ENCODE measurements at places on chromosomes 3 and 15.
A peak's percentile ranks its signal among the peaks of the same experiment; 100 is the strongest.

DNA sequence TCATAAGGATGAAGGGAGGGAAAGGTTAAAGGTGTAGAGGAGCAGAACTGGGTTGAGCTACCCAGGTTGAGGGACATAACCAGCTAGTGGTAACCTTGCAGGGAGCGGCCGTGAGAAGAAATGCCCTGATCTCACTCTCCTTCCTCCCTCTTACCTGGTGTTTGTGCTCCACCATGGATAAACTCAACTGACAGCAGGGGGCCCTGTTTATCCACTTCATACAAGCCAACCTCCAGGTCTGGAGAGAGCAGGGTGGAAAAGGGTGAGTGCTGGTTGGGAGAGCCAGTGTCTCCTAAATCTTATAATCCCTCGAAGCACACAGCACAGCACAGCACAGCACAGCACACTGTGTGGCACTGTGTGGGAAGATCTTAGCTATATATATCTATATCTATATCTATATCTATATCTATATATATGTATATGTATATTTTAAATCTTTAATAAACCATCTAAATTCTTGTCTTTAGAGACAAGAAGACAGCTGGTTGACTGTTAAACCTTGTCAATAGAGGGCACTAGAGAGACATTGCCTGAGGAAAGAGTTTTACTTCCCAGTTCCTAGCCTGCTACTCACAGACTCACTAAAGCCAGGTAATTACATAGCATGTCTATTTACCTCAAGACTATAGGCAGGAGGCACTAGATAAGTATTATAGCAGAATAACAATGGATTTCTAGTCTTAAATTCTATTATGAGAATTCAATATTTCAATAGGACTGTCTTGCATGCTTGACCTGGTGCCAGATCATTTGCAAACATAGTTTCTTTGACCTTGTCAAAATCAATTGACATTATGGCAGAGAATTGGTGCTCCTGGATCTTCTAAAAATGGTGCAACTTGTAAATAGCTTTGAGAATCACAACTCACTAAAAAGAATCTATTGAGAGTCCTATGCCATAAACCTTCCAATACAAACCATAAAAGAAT, 21.7 kb upstream of the FMN1 start:
- DNase-seq = no peak

DNA sequence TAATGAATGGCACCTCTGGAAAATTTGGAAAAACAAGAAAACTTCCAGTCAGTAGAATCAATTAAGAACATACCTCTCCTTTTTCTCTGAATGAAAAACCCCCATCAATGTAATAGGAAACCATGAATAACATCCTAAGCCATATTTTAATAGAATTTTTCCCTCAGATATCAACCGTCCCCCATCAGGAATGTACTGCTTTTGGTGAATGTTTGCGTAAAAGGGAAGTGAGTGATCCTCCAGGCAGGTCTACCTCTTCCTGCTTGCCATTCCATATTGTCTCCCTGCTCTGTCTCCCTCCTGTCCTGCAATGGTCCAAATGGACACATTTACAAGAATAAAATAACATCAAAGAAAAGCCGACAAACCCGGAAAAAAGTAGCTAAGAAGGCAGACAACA, 30.8 kb downstream of the LAMP3 start:
- DNase-seq = no peak

DNA sequence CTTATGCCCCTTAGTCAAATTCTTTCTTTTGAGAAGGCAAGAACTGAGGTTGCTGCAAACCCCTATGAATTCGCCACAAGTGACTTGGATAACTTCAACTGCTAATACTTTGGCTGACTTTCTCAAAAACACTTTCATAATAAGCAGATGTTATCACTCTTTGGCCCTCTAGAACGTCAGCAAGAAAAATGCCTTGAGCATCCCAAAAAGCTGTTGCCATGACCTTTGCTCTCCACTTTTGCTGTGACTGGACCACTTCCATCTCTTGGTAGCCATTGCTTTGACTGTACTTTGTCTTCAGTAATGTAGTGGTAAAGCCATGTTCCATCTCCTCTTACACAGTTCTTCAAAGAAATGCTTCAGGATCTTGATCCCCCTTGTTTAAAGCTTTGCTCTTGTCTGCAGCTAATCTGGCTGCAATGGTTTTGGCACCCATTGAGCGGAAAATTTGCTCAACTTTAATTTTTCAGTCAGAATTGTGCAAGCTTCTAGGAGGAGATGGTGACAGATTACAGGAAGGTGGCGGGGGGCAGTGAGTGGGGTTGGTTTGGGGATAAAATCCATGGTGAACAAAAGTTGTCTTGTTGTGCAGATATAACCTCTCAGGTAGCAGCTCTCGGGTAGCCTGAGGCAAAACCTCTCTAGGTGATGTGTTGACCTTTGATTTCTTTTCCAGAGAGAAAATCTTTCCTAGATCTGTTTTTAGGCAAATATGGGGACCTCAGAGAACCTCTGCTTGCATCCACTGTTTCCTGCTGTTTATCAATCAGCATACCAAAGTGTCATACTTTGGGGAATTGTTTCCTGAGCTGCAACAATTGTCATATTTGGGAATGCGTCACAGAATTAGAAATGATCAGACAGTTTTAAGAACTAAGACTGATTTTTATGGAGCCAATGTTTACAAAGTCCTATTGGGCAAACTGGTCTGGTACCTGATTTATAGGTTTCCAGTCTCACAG, 83.6 kb downstream of the CCR1 start:
- peak; percentile 62 for DNase-seq

DNA sequence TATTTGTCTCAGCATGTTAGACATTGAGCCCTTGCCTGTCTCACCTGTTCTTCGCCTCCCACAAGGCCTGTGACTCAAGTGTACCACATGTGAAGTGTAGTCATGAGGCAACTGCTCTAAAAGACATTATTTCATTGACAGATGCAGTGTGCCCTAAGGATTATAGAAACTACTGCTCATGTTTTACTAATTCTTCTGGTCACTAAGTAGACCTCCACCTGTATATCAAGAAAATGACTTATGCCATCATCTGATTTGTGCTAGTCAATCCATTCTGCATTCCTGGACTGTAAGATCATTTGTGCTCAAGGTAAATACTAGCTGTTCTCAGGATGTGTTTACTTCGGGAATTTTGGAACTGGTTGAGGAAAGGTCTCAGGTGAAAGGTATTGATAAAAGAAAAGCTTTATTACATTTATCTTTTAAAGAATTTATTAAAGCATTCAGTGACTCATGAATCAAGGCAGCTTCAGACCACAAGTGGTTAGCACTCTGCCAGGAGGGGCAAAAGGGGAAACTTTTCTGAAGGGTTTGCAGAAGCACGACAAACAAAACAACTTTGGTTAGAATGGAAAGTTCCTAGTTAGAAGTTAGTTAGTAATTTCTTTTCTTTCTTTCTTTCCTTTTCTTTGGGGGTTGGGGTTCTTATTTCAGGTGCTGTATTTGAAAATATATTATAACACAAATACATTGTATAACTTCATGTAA, 465.3 kb upstream of the CBLB start:
- no peak for DNase-seq

GRCh38 chr3:109188741-109189140, 52.2 kb downstream of the C3orf85 start:
- no peak for DNase-seq

GRCh38 chr15:71116942-71117341, 1.7 kb downstream of the THSD4 start:
- DNase-seq = no peak

- DNase-seq = no peak
Observed at GRCh38 chr3:28651159-28651558, 302.5 kb upstream of the AZI2 start.

GRCh38 chr15:35466476-35466875, 79.5 kb downstream of the DPH6 start:
- DNase-seq = no peak

GRCh38 chr15:96351761-96352603, 21.5 kb downstream of the NR2F2 start:
- no peak for DNase-seq

- DNase-seq = no peak
Observed at GRCh38 chr3:143476965-143477640, 357.5 kb downstream of the CHST2 start.

- no peak for DNase-seq
Observed at GRCh38 chr3:177713928-177714900, 516.9 kb upstream of the TBL1XR1 start.

GRCh38 chr15:64423970-64424369, 36.3 kb downstream of the TRIP4 start:
- no peak for DNase-seq

DNA sequence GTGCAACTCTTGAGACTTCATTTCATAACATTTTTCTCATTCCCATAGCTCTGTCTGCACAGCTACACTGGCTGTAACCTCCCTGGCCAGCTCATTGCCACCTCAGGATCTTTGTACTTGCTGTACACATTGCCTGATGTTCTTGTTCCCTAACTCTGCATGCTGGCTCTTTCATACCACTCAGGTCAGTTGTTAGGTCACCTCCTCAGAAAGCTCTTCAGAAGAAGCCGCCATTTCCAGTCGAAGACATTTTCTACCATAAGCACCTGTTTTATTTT, 176.2 kb downstream of the AKAP13 start:
- DNase-seq = no peak

DNA sequence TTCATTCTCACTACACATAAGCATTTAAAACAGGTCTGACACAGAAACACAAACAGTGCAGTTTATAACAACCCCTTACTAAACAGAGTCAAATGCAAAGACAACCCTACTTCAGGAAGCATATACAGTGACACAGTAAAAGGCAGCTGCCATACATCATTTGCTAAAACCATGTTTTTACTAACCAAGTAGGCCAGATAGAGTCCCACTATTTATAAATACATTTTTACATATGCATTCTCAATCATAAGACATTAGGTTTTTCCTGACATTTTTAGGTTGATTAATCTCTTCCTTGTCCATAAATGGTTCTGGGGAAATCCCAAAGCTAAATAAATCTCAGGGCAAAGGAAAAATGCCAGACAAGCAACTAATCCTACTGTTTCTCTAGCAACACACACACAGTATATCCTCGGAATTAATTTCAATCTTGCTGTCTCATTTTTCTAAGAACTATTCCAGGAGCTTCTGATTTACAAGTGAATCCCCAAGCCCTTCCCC, 39.0 kb downstream of the CHAC1 start:
- no peak for DNase-seq

DNA sequence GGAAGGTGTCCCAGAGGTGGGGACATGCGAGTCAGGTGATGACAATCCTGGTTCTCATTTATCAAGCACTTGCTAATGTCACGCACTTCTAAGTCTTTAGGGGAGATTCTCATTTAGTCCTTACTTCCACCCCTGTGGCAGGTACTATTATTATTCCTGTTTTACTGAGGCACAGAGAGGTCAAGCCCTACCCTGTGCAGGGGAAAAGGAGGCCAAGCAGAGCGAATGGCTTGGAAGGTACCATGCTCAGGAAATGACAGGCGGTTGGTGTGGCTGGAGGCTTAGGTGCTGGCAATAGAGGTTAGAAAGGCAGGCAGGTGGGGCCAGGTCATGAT, 268.9 kb downstream of the UACA start:
- no peak for DNase-seq

GRCh38 chr15:70336425-70337009, 238.8 kb upstream of the TLE3 start:
- no peak for DNase-seq

DNA sequence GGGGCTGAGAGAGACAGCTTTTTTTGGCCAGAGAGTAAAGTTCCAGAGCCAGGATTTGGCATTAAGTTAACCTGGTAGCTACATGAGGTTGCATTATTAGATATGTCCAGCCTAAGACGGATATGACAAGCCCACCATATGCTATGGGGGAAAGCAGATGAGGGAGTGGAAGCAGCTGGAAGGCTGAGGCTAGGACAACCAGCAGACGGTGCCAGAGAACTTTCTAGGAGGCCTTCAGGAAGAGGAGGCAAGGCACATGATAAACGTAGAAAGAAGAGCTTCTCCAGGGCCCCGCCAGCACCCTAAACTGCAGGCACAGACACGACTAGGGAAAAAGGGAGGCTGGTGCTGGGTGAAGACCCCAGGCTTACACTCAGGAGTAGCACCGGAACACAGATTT, 87.0 kb downstream of the CTNNB1 start:
- no peak for DNase-seq

GRCh38 chr15:65612616-65612946, 1.6 kb upstream of the INTS14 start:
- DNase-seq = no peak

- no peak for DNase-seq
Observed at GRCh38 chr3:133506215-133506901, 67.1 kb upstream of the CDV3 start.

DNA sequence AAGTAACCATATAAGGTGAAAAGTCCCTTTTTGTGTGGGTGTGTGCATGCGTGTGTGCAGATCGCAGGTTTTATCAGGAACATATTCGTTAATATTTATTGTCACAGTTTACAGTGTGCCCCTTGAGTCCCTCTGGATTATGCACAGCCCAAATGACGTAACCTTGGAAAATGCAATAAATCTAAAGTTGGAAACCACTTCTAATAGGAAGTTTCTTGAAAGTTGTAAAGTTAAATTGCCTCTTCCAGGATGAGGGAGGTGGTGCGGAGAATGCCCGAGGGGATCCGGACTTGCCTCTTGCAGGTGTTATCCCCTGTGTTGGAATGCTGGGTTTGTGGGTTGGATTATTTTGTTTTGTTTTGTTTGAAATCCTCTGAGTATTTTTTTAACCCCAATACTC, 143.3 kb downstream of the CMSS1 start:
- no peak for DNase-seq

DNA sequence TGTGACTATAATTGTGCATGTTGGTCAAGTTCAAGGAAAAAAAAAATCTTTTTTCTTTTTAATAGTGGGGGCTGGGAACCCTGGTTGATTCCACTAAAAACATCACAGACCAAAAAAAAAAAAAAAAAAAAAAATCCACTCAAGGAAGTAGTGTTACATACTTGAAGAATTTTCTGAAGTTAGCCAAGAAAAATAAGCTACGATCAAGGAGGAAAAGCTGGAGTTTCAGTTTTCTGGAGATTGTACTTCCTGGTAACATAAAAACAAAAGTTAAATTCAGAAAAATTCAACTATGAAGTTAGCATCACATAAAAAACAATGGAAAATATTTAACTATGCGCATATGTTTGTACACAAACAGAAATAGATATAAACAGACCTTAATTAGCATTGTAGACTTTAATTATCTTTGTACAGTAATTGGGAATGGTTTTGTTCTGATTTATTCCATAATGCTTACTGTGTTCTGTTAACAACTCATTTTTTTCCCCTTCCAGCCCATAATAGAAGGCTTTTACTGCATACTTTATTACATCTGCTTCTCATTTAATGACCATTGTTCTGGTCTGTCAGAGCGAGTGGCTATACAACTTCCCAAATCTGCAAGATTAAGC, 194.3 kb downstream of the RORA start:
- no peak for DNase-seq

- no peak for DNase-seq
Observed at GRCh38 chr3:196969660-196970546, 1.3 kb upstream of the PIGZ start.

GRCh38 chr15:98983334-98983733, 24.3 kb downstream of the PGPEP1L start:
- peak; percentile 32 for DNase-seq
